ENCODE measurements at places on chromosomes 11 and 22.

DNA sequence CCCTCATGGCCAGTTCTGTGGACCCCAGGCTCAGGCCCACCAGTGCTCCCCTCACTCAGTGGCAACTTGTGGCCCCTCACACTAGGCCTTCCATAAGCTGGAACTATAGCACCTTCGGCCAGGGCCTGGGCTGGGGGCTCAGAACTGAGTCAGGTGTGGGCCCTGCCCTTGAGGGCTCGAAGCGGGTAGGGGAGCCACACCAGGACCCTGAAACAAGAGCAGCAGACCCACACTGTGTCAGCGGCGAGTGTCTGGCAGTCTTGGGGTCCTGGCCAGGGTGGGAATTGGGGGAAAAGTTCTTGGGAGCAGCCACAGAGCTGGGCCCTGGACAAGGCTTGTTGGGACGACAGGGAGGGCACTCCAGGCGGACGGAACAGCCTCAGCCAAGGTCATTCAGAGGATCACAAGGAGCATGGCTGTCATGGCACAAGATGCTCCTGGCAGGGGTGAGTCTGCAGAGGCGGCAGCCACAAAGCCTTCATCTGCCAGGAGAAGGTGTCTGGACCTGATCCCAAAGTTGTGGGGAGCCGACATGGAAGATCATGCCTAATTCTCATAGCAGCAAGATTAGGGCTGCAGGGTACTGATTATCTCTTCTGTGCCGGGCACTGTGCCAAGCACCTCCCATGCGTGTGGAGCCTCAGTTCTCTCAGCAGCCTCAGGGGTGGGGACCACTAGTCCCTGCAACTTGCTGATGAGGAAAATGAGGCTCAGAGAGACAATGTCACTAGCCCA lies 50.7 kb downstream of the SHISAL1 start:
- DNase-seq = no peak

DNA sequence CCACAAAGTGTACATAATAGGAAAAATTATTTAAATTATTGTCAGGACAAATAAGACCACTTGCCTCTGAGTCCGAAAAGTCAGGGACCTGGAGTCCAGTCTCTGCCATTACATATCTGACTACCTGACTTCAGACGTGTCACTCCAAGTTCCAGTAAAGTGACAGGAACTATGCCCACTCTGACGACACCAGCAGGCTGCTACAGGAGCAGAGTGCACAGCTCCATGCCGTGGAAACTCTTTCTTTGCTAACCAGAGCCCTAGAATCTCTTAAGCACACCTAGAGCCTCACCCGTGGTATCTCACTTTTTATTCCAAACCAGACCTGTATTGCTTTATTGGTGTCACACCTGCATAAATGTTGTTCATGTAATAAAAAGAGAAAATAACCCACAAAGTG lies 93.7 kb downstream of the PLEKHA7 start:
- DNase-seq = no peak

DNA sequence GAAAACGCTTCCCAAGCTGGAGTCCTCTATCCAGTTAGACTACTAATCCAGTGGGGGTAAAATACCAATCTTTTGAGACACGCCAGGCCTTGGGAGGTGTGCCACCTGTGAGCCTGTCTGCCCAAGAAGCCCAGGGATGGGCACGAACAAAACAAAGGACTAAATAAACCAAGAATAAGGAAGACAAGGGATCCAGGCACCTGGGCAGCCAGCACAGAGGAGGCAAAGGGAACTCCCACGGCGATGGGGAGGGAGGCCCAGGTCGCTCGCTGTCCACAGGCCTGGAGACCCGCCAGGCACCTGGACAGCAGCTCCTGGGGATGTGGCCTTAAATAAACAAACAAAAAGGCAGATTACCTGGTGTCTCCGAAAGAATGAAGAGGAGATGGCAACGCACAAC lies 31.4 kb downstream of the LRFN4 start:
- DNase-seq = no peak

DNA sequence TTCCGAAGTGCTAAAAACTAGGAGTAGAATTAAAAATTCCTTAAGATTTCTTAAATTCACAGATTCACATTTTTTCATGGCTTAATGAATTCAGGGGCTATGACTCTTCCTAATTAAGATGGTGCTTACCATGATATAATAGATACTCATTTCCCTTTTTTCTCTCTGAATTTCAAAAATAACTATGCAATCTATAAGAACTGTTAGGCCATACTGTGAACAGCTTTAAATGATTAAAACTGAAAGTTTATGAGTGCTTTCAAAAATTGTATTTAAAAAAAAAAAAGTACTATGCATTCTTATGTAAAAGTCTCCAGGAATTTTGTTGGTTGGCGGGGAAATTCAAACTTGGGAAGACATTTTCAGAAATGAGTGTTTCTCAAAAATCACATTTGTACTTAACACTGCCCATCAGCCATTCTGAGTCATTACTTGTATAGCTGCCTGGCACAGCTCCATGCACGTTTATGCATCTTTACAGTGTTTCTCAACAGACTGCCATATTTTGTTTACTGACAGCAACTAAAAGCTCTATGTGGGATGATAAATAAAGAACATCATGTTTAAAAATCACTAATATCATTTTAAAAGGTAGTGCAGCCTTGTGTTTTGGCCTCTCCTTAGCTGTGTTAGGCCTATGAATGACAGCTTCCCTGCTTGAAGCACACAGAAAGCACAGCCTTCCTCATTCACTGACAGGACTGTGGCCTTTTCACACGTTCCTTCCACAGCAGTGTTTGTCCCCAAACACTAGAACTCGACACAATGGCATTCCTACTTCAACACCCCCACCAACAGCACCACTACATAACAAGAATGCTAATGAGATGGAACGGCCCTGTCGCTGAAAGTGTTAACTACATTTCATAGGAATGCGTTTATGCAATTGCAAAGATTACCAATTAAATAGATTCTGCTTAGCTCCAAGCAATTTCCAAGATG lies 131.4 kb downstream of the DCDC1 start:
- DNase-seq = peak; percentile 10

GRCh38 chr11:27119396-27119795 lies 78.8 kb downstream of the BBOX1 start:
- DNase-seq = no peak

GRCh38 chr22:27378995-27379394 lies 422.6 kb downstream of the MN1 start:
- DNase-seq = no peak

GRCh38 chr11:1502954-1503707 lies 16.6 kb upstream of the MOB2 start:
- DNase-seq = no peak

- no peak for DNase-seq
These were observed 24.0 kb upstream of the PRR5 start for GRCh38 chr22:44677871-44678555.

- DNase-seq = no peak
These were observed 767.8 kb upstream of the LUZP2 start for GRCh38 chr11:23729088-23729487.

DNA sequence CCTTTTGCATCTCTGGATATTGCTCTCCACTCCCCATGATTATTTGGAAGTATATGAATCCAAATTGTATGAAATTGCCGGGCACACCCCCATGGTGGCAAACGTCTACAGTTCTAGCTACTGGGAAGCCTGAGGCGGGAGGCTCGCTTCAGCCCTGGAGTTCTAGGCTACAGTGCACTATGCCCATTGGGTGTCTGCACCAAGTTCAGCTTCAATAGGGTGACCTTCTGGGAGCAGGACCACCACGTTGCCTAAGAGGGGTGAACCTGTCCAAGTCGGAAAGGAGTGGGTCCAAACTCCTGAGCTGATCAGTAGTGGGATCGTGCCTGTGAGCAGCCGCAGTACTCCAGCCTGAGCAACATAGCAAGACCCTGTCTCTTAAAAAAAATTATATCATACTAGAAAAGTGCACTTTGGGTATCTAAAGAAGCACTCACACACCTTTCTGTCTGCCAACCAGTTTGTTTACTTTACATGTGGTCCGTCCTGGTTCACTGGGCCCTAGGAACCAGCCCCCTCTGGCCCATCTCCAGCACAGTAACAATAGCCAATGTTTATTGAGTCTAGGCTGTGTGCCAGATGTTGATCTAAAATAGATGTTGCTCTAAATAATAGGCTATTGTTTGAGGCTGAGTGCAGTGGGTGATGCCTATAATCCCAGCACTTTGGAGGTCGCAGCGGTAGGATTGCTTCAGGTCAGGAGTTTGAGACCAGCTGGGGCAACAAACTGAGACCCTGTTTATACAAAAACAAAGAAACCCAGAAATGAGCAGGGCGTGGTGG lies 16.4 kb upstream of the KAT5 start:
- no peak for DNase-seq

- no peak for DNase-seq
These were observed 26.7 kb downstream of the FLRT1 start for GRCh38 chr11:64062185-64063039.

DNA sequence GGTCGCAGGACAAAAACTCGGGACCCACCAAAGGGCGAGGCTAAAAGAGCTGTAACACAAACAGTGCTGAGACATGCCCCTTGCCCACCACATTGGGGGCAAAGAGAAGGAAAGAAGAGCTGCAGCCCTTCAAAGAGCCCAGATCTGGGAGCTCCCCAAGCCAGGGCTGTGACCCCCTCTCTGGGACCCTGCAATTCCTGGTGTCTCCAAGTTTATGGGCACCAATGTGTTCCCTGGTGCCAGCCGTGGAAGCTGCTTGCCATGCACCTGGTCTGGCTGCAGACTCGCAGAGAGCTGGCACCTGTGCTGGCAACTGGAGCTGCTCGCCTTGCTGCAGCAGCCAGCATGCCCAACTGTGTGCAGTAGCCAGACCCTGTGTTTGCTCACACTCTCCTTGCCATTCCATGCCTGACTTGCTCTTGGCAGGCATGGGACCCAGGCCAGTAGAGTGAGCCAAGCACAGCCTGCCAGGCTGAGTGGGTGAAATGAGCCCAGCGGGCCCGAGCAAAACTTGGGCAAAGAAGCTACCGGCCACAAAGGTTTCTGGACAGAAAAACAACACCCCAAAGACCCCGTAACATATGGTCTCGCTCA lies 16.0 kb downstream of the RRP8 start:
- DNase-seq = no peak

GRCh38 chr11:8328848-8329330 lies 65.2 kb upstream of the LMO1 start:
- DNase-seq = peak; percentile 97

DNA sequence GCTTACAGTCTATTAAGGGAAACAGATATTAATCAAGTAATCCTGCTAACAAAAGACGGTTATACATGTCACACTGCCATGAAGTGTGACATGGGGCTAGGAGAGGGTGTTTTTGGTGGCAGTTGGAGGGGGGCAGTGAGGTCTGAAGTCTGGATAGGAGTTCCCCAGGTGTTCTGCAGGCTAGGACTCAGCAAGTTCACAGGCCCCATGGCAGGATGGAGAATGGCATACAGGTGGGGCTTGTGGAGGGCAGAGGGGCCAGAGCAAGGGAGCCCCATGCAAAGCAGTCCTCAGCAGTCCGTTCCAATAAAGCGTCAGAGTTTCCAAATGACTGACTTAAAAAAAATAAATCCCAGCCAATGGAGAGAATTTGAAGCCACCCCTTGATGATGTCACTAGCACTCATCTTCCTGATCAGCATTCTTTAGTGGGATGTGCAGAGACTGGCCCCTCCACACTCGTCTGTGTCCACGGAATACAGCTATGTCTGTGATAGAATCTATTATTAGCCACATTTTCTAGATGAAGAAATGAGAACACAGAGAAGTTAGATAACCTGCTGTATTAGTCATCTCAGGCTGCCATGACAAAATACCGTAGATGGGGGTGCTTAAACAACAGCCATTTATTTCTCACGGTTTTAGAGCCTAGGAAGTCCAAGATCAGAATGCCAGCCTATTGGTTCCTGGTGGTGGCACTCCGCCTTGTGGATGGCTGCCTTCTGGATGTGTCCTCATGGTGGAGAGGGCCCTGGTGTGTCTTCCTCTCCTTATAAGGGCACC lies 32.6 kb downstream of the PRDM11 start:
- DNase-seq = no peak

DNA sequence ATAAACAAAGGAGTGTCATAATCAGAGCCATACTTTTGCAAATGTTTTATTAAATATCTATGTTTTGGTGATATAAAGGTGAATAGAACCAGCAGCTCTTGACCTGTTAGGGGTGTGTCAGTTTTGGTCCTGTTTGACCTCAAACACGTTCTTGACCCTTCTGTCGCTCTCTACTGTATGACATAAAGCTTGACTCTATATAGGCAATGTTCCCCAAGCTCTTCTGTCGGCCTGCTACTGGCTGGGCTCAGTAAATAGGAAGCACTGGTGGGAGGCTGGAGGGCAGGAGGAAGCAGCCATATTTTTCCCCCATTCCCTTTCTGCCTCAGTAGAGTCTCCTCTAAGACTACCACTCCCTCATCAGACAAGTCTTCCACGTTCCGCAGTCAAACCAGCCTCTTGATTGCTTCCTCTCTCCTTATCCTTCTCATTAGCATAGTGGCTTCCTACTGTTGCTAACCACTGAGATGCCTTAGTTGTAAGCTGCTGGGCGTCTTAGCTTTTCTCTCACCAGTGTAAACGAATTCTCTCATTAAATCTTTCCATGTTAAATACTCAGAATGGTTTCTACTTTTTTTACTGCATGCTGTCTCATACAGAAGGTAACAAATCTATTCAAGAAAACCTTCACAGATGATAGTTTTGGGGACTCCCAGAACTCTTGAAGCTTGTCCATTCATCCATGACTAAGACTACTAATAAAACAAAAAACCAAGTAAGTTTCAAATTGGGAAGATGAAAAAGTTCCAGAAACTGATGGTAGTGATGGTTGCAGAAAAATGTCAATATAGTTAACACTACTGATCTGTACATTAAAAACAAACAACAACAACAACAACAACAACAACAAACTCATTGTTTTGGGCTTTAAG lies 3.3 kb downstream of the NPAT start:
- DNase-seq = no peak

- DNase-seq = no peak
These were observed 21.6 kb downstream of the ASPHD2 start for GRCh38 chr22:26450453-26451185.

GRCh38 chr22:38418589-38418988 lies 36.4 kb downstream of the KCNJ4 start:
- no peak for DNase-seq

DNA sequence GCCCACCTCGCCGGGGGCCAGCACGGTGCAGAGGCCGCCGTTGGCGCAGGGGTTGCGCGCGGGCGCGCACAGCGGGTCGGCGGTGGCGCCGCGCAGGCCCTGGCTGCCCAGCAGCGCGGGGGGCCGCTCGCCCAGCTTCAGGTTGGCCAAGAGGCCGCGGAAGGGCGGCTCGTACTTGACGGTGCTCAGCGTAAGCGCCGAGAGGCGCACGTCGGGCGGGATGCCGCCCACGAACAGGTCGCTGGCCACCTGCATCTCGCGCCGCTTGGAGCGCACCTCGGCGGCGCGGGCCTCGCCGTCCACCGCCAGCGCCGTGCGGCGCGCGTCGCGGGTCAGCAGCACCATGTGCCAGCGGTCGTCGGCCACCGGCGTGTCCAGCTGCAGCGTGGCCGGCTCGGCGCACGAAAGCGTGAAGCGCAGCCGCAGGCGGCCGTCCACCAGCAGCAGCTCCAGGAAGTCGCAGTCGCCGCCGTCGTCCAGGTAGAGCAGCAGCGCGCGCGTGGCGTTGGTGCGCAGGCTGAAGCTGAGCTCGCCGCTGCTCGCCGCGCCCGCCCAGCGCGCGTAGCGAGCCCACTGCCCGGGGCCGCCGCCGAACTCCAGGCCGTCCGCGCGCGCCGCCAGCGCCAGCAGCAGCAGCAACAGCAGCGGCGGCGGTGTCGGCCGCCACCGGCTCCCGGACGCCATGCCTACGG lies 9.8 kb downstream of the NRXN2 start:
- no peak for DNase-seq

- DNase-seq = no peak
These were observed 92.2 kb downstream of the STK33 start for GRCh38 chr11:8501836-8502235.

GRCh38 chr11:88377646-88378045 lies 40.1 kb upstream of the CTSC start:
- no peak for DNase-seq

All from suppressor macrophage treated with lipopolysaccharide for 4 hours (primary cell).